Activated T-cell treated with anti-CD3 and anti-CD28 coated beads, Interleukin-2, amount 50 U/mL, for 72 hours (primary cell): ENCODE measurements at places on chromosomes 3 and 15. TPM values are rescaled to one million over a fixed set of nuclear protein-coding genes. Genes with fewer than 3 reads are reported as not detected.

Gene CPN2
- not detected for total RNA-seq

Gene CLK3
- 120 TPM for total RNA-seq

GRCh38 chr3:113269661-113270060 is 58.3 kb downstream of the BOC start:
- H3K27me3 ChIP-seq = peaks cover 13% of the 10 kb centered on the region
- no peaks in the 10 kb centered on the region for H3K36me3 ChIP-seq
- H3K27ac ChIP-seq = no peak overlapping the region
- no peak for DNase-seq
- no peak overlapping the region for H3K4me3 ChIP-seq
- H3K4me1 ChIP-seq = no peaks in the 10 kb centered on the region

Gene RYK
- 23.5 TPM for total RNA-seq

GRCh38 chr15:78225783-78226541 is 8.4 kb downstream of the ACSBG1 start:
- peak; percentile 34 for DNase-seq
- peak overlapping the region; percentile 4 for H3K4me3 ChIP-seq
- peaks cover 11% of the 10 kb centered on the region for H3K4me1 ChIP-seq
- no peaks in the 10 kb centered on the region for H3K36me3 ChIP-seq

GRCh38 chr3:170485696-170486095 is 67.0 kb downstream of the CLDN11 start:
- no peak for DNase-seq
- H3K27ac ChIP-seq = no peak overlapping the region
- H3K27me3 ChIP-seq = peaks cover 22% of the 10 kb centered on the region
- no peak overlapping the region for H3K4me3 ChIP-seq

GRCh38 chr3:115503394-115503793 is 119.9 kb upstream of the GAP43 start:
- no peaks in the 10 kb centered on the region for H3K36me3 ChIP-seq
- H3K4me1 ChIP-seq = no peaks in the 10 kb centered on the region
- DNase-seq = no peak
- H3K27ac ChIP-seq = no peak overlapping the region

DNA sequence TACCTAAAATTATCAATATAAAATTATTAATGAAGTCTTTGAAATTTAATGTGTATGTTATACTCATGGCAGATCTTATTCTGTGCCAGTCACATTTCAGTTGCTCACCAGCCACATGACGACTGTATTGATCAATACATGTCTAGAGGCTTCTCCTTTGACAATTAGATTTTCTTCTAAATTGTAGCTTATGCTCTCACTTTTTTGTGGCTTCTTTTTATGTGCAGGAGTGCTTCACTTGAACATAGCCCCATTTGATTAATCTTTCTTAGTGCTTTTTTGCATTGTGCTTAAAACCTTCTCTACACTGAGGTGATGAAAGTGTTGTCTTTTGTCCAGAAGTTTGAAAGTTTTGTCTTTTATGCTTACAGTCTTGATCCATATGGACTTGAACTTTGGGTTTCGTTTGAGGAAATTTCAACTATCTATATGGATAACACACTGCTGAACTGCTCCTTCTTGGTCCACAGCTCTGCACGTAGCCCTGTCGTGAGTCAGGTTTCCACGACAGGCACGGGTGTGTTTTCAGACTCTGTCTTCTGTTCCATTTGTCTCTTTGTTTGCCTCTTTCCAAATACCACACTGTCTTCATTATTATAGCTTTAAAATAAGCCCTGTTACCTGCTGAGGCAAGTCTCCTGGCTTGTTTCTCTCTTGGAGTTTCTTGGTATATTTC is 393.9 kb upstream of the CFAP20DC start:
- H3K27me3 ChIP-seq = no peaks in the 10 kb centered on the region
- peak overlapping the region; percentile 78 for H3K4me3 ChIP-seq
- DNase-seq = no peak
- H3K4me1 ChIP-seq = peaks cover 66% of the 10 kb centered on the region
- peak overlapping the region; percentile 97 for H3K27ac ChIP-seq

GRCh38 chr15:83665480-83665879 is 11.6 kb downstream of the ADAMTSL3 start:
- no peak for DNase-seq
- H3K4me1 ChIP-seq = no peaks in the 10 kb centered on the region
- no peak overlapping the region for H3K4me3 ChIP-seq
- no peak overlapping the region for H3K27ac ChIP-seq

GRCh38 chr3:143427631-143428030 is 308.1 kb downstream of the CHST2 start:
- no peaks in the 10 kb centered on the region for H3K36me3 ChIP-seq
- H3K4me1 ChIP-seq = peaks cover 21% of the 10 kb centered on the region
- H3K27ac ChIP-seq = no peak overlapping the region
- no peaks in the 10 kb centered on the region for H3K27me3 ChIP-seq
